ENCODE measurements at places on chromosomes 13 and 19. TPM values are rescaled to one million over a fixed set of nuclear protein-coding genes. Genes with fewer than 3 reads are reported as not detected.

DNA sequence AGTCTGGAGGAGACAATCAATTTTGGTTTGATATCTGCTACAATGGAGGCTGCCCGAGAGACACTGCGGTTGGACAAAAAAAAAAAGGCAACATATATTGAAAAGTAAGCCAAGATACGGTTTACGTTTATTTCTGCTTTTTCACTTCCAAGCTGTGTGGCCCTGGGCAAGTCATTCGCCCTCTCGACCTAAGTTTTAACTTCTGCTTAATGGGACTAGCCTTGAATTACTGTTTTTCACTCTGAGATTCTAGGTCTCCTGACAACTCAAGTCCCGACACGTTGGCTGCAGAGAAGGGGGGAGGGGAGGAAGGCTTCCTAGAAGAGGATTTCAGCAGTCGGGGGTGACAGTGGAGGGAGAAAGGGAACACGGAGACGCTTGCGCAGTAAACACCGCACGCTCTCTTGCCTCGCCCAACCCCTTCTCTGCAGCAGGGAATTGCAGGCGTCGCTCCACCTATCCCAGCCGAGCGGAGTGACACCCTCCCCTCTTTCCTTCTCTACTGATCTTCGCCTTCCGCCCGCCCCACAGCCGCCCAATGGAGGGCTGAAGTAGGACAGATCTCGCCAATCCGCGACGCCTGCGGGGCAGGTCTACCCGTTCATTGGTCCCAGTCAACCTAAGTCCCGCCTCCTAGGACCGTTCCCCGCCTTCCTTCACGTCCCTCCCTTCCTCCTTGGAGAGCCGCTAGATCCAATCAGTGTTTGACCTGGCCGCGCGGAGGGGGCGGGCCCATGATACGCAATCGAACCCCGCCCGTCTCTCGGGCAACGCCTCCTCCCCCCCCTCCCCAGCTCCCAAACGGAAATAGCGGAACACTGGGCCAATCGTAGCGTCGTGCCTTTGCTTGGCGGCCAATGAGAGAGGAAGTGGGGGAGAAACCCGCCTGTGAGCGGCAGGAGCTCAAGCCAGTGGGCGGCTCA lies 533 bp upstream of the AP2A1 start:
- no peaks in the 10 kb centered on the region for H3K27me3 ChIP-seq
- H3K36me3 ChIP-seq, result peaks cover 2% of the 10 kb centered on the region
- peaks cover 43% of the 10 kb centered on the region for H3K4me1 ChIP-seq
- peak overlapping the region; percentile 100 for H3K27ac ChIP-seq

GRCh38 chr13:113939129-113939943 lies 34.5 kb downstream of the C13orf46 start:
- H3K4me3 ChIP-seq, result no peak overlapping the region
- H3K27me3 ChIP-seq, result no peaks in the 10 kb centered on the region
- no peak for DNase-seq
- no peak overlapping the region for H3K27ac ChIP-seq

DNA sequence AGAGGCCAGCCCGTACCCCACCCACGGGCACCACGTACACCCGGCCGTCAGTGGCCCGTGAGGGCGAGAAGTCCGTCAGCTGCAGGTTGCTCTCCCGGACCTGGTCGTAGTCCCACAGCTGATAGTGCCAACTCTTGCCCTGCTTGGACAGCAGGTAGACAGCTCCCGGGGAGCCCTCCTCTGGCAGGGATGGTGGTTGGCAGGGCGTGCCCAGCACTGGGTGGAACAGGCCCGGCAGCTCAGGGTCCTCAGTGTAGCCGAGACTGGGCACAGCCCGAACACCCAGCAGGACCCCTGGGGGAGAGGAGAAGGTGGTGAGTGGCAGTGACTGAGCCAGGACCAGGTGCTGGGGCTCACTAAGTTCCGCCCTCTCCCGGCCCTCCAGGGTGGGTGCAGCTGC lies 7.8 kb downstream of the ACTMAP start:
- no peaks in the 10 kb centered on the region for H3K27me3 ChIP-seq
- no peak overlapping the region for H3K27ac ChIP-seq
- H3K4me3 ChIP-seq, result no peak overlapping the region
- H3K36me3 ChIP-seq, result peaks cover 8% of the 10 kb centered on the region

- H3K27ac ChIP-seq, result no peak overlapping the region
- no peak for DNase-seq
- peaks cover 50% of the 10 kb centered on the region for H3K36me3 ChIP-seq
These were observed 27.5 kb upstream of the TEX29 start for GRCh38 chr13:111292710-111293485.

- no peak for DNase-seq
- no peak overlapping the region for H3K4me3 ChIP-seq
- no peak overlapping the region for H3K27ac ChIP-seq
- H3K36me3 ChIP-seq, result peaks cover 13% of the 10 kb centered on the region
These were observed 15.9 kb downstream of the CFD start for GRCh38 chr19:875265-875879.

- peaks cover 18% of the 10 kb centered on the region for H3K36me3 ChIP-seq
These were observed 127.4 kb downstream of the DCT start for GRCh38 chr13:94352057-94352456.

DNA sequence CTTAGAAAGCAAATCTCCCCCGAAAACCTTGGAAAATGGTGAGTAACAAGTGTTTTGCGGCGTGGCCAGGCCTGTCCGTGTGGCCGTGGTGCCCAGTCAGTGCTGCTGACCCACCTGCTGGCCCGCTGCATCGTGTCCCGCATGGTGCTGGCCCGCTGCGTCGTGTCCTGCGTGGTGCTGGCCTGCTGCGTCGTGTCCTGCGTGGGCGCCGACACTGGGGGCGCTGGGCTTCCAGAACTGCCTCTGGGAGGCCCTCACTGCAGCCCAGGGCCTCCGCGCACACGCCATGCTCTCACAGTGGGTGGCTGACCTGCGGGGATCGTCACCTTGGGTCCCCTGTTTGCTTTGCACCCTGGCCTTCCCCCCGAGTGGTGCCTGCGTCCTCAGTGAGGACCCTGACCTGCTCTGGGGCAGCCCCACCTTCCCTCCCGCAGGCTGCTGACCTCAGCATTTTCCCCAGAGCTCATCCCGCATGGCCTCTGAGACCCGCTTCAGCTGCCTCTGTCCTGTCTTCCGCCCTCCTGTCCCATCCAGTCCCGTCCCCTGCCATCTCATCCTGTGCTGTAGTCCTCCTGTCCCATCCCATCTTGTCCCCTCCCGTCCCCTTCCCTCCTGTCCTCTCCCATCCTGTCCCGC lies 10.6 kb downstream of the PLEKHJ1 start:
- peaks cover 13% of the 10 kb centered on the region for H3K4me1 ChIP-seq
- no peaks in the 10 kb centered on the region for H3K27me3 ChIP-seq
- no peak overlapping the region for H3K27ac ChIP-seq
- no peak overlapping the region for H3K4me3 ChIP-seq

GRCh38 chr19:39679791-39680168 lies 24.1 kb downstream of the LGALS16 start:
- no peaks in the 10 kb centered on the region for H3K36me3 ChIP-seq
- no peak overlapping the region for H3K4me3 ChIP-seq
- no peak overlapping the region for H3K27ac ChIP-seq
- peaks cover 14% of the 10 kb centered on the region for H3K27me3 ChIP-seq
- DNase-seq, result no peak

- H3K4me3 ChIP-seq, result no peak overlapping the region
- no peaks in the 10 kb centered on the region for H3K36me3 ChIP-seq
- no peak overlapping the region for H3K27ac ChIP-seq
These were observed 89.3 kb downstream of the NUFIP1 start for GRCh38 chr13:44899967-44900366.

Gene PRDX2
- 235 TPM for total RNA-seq

Gene NAXD
- total RNA-seq, result 35.6 TPM

Gene LINGO3
- 0.54 TPM for total RNA-seq

Gene KEAP1
- total RNA-seq, result 80.1 TPM

Gene COQ8B
- total RNA-seq, result 42.0 TPM

Gene KANK3
- not detected for total RNA-seq
